Cortex of kidney (tissue), 1 donor: ENCODE measurements at places on chromosomes 1 and 21.

- DNase-seq, result no peak
Measured at GRCh38 chr1:209662879-209663327, 10.7 kb upstream of the LAMB3 start.

DNA sequence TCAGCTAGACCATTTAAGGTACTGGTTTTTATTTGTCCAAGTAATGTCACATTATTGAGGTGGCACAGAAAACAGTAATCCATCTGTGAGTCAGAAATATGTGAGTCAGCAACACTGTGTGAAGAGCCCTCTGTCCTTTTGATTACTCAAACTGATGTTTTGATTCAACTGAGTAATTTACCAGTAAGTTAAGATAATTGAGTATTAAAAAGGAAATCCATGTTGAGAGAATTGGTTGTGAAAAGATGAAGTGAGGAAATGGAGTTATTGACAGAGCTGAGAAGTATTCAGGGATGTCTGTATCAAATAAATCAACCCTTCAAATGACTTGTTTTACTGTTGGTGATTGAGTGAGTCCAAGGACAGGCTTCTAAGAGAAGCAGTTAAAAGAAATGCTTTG is 302.7 kb upstream of the SGIP1 start:
- no peak for DNase-seq

DNA sequence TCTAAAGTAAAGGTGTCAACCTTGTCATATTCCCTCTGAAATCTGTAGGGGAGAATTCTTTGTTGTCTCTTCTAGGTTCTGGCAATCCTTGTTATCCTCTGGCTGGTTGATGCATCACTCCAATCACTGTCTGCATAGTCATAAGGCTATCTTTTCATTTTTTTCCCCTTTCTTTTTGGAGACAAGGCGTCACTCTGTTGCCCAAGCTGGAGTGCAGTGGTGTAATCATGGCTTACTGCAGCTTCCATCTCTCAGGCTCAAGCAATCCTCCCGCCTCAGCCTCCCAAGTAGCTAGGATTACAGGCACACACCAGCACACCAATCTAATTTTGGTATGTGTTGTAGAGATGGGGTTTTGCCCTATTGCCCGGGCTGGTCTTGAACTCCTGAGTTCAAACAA is 12.9 kb downstream of the DPYD start:
- DNase-seq, result no peak

DNA sequence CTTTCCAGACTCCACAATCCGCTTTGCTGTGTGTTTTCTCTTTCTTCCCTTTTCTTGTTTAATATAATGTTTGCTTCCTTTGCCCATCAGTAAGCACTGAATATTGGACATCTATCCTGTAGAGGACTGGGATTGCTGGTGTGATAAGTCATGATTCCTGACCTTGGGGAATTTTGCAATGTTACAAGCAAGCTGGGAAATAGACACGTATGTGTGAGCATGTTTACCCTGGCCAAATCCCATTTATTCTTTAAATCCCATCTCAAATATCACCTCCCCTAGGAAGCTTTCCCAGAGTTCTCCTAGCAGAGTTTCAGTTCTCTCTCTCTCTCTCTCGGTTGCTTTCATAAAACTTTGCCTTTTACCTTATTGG is 155.3 kb downstream of the ROR1 start:
- no peak for DNase-seq

- no peak for DNase-seq
Measured at GRCh38 chr1:236009191-236009590, 55.7 kb downstream of the NID1 start.

- no peak for DNase-seq
Measured at GRCh38 chr1:91701472-91701869, 184.5 kb downstream of the TGFBR3 start.

DNA sequence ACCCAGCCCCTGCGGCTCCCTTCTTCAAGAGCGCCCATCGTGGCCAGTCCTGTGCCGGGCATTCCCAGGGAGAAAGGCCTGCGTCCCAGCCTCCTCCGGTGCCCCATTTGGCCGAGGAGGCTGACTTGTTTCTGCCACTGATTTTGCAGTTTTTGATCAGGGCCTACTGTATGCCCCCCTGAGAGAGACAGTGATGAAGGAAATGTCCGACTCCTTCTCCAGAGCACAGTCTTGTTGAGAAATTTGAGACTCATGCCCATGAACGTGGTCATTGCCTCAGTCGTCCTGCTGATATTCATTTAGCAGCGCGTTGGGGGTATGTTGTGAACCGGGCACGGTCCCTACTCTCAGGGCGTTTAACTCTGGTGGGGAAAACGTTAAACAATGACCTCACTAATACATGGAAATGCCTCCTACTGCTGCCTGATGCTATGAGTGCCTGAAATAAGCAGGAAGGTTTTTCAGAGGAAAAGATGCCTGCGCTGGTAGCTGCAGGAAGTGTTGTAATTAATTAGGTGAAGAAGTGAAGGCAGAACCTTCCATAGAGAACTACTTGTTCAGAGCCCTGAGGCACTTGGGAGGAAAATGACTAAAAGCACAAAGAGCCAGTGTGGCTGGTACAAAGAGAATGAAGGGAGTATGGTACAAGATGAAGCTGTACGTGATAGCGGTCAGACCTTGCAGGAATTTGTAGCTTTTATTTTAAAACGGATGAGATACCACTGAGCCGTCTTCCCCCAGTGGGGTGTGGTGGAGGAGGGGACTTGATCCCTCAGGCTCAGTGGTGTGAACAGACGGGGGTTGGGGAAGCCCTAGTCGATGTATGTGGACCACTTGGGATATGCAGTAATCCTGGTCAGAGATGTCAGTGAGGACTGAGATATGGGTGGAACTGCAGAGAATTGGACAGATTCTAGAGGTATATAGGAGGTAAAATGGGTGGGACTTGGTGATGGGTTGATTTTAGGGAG is 730 bp downstream of the ZCCHC17 start:
- DNase-seq, result no peak

GRCh38 chr1:197356723-197357533 is 88.9 kb downstream of the CRB1 start:
- no peak for DNase-seq
